ENCODE measurements at places on chromosomes 3 and 15. TPM values are rescaled to one million over a fixed set of nuclear protein-coding genes. Genes with fewer than 3 reads are reported as not detected.

DNA sequence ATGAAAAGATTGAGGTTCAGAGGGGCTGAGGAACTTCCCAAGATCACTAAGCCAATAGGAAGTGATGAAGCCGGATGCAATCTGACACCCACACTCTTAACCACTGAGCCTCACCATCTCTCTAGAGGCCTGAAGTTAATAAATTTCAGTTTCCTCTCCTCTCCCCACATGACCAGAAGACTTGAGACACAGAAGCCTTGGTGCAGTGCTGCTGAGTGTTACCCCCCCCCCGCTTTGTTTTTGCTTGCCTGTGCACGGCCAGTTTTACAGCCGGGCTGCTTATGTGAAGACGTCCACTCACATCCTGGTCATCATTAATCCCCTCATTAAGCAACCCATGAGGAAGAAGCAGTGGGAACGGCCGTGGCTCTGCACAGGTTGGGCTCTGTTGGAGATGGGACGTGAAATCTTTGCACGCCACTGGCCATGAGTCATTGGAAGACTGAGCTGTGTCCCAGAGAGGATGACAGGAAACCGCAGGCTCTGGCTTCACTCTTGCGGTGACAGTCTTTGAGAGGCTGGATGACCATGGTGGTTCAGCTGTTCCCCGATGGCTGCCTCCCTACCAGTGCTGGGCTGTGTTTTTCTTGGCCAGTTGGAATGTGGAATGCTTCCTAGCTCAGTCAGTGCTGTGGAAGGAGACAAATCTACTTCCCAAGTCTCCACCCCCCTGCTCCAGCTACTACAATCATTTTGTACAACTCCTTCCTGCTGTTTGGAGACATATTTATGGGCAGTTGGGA, 232.6 kb upstream of the LRTM1 start:
- DNase-seq, result peak; percentile 100
- H3K27ac ChIP-seq, result peak overlapping the region; percentile 94
- H3K4me3 ChIP-seq, result peak overlapping the region; percentile 64
- peaks cover 81% of the 10 kb centered on the region for H3K4me1 ChIP-seq
- no peaks in the 10 kb centered on the region for H3K27me3 ChIP-seq

GRCh38 chr3:175335229-175335628, 476.1 kb downstream of the NAALADL2 start:
- peak; percentile 78 for DNase-seq
- no peak overlapping the region for H3K4me3 ChIP-seq
- peaks cover 52% of the 10 kb centered on the region for H3K4me1 ChIP-seq
- no peak overlapping the region for H3K27ac ChIP-seq

- no peak for DNase-seq
- H3K27me3 ChIP-seq, result no peaks in the 10 kb centered on the region
- peak overlapping the region; percentile 50 for H3K27ac ChIP-seq
- H3K36me3 ChIP-seq, result peaks cover 26% of the 10 kb centered on the region
These were observed 192.5 kb upstream of the CGNL1 start for GRCh38 chr15:57183614-57184344.

GRCh38 chr3:190155752-190156151, 35.1 kb upstream of the P3H2 start:
- H3K4me1 ChIP-seq, result peaks cover 47% of the 10 kb centered on the region
- no peak for DNase-seq
- no peak overlapping the region for H3K27ac ChIP-seq

DNA sequence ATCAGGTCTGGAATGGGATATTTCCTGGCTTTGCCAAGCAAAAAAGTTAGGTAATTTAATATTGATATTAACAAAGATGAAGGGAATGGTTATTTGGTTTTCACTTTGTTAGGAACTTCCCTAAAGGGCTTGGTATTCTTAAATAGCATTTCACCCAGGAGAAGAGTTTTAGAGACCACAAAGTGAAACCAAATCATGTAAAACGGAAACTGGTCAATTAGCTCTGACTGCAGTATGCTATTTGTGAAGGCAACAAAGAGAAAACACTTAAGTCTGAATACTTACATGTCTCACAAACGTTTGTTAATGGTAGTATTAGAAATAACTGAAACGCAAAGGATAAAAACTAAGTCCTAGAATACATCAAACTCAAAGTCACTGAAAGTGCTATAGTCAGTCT, 32.4 kb upstream of the SETMAR start:
- H3K27me3 ChIP-seq, result no peaks in the 10 kb centered on the region
- no peak for DNase-seq
- H3K4me3 ChIP-seq, result peak overlapping the region; percentile 26
- H3K4me1 ChIP-seq, result no peaks in the 10 kb centered on the region
- no peaks in the 10 kb centered on the region for H3K36me3 ChIP-seq

- H3K27me3 ChIP-seq, result no peaks in the 10 kb centered on the region
- H3K27ac ChIP-seq, result no peak overlapping the region
- DNase-seq, result no peak
- H3K36me3 ChIP-seq, result 0 out of 2 replicates have a peak, but pooled peaks cover 5% of the 10 kb centered on the region
- no peaks in the 10 kb centered on the region for H3K4me1 ChIP-seq
These were observed 15.6 kb downstream of the OR5K3 start for GRCh38 chr3:98406034-98406433.

Gene KNL1
- 9.3 TPM for total RNA-seq

DNA sequence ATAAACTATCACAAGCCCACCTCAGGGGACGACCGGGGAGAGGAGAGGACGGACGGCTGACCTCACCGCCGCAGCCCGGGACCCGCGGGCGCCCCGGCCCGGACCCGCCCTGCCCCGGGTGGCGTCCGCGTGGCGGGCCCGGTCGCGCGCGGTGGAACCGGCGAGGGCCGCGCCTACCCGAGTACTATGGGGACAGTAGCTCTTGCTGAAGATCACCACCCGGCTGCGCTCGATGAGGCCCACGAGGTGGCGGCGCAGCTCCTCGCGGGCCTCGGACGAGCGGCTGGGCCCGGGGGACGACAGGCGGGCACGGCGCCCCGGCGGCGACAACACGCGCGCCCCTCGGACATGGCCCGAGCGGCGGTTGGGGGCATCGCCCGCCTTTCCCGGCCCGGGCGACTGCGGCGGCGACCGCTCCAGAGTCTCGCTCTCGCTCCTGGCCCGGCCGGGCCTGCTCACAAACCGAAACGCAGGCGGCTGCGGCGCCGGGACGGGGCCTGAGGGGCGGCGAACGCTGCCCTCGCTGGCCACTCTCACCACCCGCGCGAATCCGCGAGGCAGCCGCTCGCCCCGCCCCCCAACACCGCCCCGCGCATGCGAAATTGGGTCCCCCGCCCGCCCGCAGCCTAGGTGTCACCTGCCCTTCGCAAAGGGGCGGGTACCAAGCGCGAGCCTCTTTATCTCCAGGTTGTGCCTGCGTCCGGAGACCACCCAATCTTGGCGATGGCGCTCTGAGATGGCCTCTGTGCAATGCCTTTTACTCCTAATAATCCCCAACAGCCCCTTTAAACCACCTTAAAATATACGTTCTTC, at the start of gene TXNRD3:
Gene TXNRD3 (minus strand): TSS at position 554 of the 813 bp plus-strand sequence.
- peaks cover 18% of the 10 kb centered on the region for H3K27me3 ChIP-seq
- DNase-seq, result peak; percentile 31
- peak within 1 kb of the TSS; percentile 85 for H3K27ac ChIP-seq

GRCh38 chr3:56915966-56916586, 114.3 kb upstream of the ARHGEF3 start:
- DNase-seq, result no peak
- no peak overlapping the region for H3K27ac ChIP-seq
- no peak overlapping the region for H3K4me3 ChIP-seq
- H3K36me3 ChIP-seq, result no peaks in the 10 kb centered on the region

GRCh38 chr15:34043391-34043790, 4.4 kb upstream of the AVEN start:
- no peaks in the 10 kb centered on the region for H3K27me3 ChIP-seq
- H3K4me1 ChIP-seq, result peaks cover 37% of the 10 kb centered on the region
- H3K27ac ChIP-seq, result no peak overlapping the region
- H3K4me3 ChIP-seq, result peak overlapping the region; percentile 67
- no peak for DNase-seq
- no peaks in the 10 kb centered on the region for H3K36me3 ChIP-seq

GRCh38 chr3:9316881-9317361, 45.9 kb upstream of the THUMPD3 start:
- H3K4me1 ChIP-seq, result peaks cover 20% of the 10 kb centered on the region
- peak; percentile 47 for DNase-seq
- peak overlapping the region; percentile 95 for H3K27ac ChIP-seq
- no peaks in the 10 kb centered on the region for H3K36me3 ChIP-seq
- peaks cover 1% of the 10 kb centered on the region for H3K27me3 ChIP-seq

- peaks cover 34% of the 10 kb centered on the region for H3K4me1 ChIP-seq
- H3K27ac ChIP-seq, result no peak overlapping the region
- no peak overlapping the region for H3K4me3 ChIP-seq
- H3K27me3 ChIP-seq, result no peaks in the 10 kb centered on the region
- H3K36me3 ChIP-seq, result 0 out of 2 replicates have a peak, but pooled peaks cover 9% of the 10 kb centered on the region
These were observed 346.8 kb downstream of the CNTN3 start for GRCh38 chr3:74267588-74268184.

Gene KNG1
- not detected for total RNA-seq

- H3K4me3 ChIP-seq, result peak overlapping the region; percentile 100
- H3K36me3 ChIP-seq, result peaks cover 14% of the 10 kb centered on the region
- DNase-seq, result peak; percentile 53
- H3K27ac ChIP-seq, result peak overlapping the region; percentile 99
These were observed 828 bp upstream of the ATOSA start for GRCh38 chr15:52680041-52680391.

GRCh38 chr15:88605189-88606069, 15.7 kb upstream of the AEN start:
- peaks cover 7% of the 10 kb centered on the region for H3K4me1 ChIP-seq
- H3K4me3 ChIP-seq, result no peak overlapping the region
- H3K36me3 ChIP-seq, result peaks cover 4% of the 10 kb centered on the region
- H3K27me3 ChIP-seq, result peaks cover 51% of the 10 kb centered on the region
- no peak for DNase-seq
